ENCODE measurements at places on chromosomes 7 and 10.

GRCh38 chr7:30654296-30655090 lies 27.8 kb downstream of the CRHR2 start:
- no peak for DNase-seq

GRCh38 chr10:61028861-61029361 lies 84.9 kb upstream of the RHOBTB1 start:
- DNase-seq, result no peak

- DNase-seq, result no peak
Measured at GRCh38 chr10:116621934-116622655, 1.3 kb downstream of the PNLIPRP2 start.

- DNase-seq, result no peak
Measured at GRCh38 chr10:110263164-110263563, 41.6 kb downstream of the SMNDC1 start.

DNA sequence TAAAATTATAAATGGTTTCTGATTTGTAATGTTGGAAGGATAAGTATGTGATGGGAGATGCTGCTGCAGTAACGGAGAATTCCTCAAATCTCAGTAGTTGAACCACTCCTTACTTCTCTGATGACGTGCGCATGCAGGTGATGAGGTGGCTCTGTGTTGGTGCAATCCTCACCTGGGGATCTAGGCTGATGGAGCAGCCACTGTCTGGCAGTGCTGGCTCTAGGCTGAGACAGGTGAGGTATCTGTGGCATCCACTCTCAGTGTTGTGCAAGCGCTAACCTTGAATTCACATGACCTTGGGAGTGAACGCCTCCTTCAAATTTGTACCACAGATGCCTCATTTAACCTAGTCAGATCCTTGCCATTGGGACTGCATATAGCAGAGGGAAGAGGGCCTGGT lies 35.0 kb downstream of the LHFPL3 start:
- no peak for DNase-seq

GRCh38 chr7:125316466-125316865 lies 386.8 kb upstream of the POT1 start:
- peak; percentile 87 for DNase-seq

- DNase-seq, result no peak
Measured at GRCh38 chr7:131921016-131921415, 364.6 kb upstream of the PODXL start.

- peak; percentile 36 for DNase-seq
Measured at GRCh38 chr10:122688293-122688989, 11.2 kb downstream of the C10orf120 start.

DNA sequence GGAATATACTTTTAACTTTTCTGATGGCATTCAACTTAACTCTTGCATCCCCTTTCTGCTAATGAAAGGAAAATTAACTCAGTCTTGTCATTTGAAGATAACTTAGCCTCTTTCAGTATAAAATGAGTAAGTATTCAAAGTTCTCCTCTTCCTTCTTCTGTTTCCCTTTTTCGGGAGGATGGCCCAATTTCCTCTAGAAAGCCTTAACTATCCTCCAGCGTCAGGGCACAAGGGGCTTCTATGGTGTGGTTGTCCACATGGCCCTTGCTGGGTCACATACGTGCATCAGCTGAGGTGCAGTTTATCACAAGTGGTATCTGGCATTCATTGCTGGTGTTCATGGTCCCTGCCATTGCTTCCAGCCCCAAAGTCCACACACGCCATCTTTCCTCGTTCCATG lies 17.8 kb upstream of the GSAP start:
- no peak for DNase-seq

GRCh38 chr10:104069613-104070012 lies 16.1 kb downstream of the COL17A1 start:
- DNase-seq, result no peak

- no peak for DNase-seq
Measured at GRCh38 chr10:44380829-44381600, 3.9 kb downstream of the CXCL12 start.

GRCh38 chr10:104492329-104492940 lies 138.8 kb downstream of the CFAP58 start:
- no peak for DNase-seq

GRCh38 chr7:55066524-55066923 lies 47.7 kb downstream of the EGFR start:
- no peak for DNase-seq

DNA sequence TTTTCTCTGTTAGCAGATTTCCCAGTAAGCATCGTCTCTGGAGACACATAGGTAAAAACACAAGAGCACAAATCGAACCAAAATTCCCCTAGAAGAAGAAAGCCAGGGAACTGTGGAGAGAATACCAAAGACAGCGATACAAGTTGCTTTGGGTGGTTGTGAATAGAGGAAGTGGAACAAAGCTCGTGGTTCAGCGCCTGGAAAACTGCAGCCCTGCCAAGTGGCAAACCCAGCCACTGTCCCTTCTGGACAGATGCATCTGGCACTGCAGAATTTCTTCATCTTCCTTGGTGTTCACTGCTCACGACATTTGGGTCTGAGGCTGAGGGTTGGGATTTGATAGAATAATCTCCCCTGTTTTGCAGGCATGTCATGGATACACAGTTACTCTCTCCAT lies 733.8 kb downstream of the PARD3 start:
- DNase-seq, result no peak

DNA sequence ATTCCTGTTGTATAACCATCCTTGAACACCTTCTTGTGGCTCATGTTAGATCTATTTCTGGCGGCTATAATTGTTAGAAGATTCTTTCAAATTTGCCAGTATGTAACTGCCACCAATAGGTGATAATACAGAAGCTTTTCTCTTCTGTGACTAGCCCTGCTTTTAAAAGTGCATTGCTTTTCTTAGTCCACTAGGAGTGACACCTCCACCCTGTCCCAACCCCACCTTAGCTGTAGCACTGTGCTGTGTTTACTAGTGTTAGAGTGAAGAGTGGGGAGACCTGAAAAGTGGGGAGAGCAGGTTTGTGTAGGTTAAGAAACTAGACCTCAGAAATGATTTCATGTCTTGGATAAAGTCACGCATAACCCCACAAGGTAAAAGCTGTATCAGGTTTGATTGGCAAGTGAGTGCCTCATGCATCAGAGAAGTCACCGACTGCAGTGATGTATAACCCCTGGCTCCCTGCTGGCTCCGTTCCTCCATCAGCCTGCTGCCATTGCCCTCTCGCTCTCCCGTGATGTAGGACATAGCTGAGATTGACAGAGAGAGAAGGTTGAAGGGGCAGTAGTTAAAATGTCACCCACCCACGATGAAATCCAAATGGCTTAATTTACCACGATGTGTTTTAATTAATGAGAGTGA lies 12.5 kb downstream of the NPVF start:
- peak; percentile 39 for DNase-seq

- no peak for DNase-seq
Measured at GRCh38 chr10:61464461-61465170, 11.4 kb upstream of the TMEM26 start.

- no peak for DNase-seq
Measured at GRCh38 chr7:38704751-38705150, 73.6 kb upstream of the AMPH start.

- DNase-seq, result peak; percentile 90
Measured at GRCh38 chr10:3803295-3803926, 18.4 kb upstream of the KLF6 start.

DNA sequence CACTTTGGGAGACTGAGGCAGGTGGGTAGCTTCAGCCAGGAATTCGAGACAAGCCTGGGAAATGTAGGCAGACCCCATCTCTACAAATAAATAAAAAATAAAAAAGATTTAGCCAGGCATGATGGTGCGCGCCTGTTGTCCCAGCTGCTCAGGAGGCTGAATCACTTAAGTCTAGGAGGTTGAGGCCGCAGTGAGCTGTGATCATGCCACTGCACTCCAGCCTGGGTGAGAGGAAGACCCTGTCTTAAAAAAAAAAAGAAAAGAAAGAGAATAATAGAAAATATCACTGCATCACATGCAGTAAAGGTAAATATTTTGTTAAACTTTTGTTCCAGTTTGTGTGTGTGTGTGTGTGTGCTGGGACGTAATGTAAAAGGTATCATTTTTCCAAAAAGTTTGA lies 3.0 kb downstream of the STRIP2 start:
- DNase-seq, result no peak

All from DMS53 (cell line).